ENCODE measurements at places on chromosomes 3 and 15. TPM values are rescaled to one million over a fixed set of nuclear protein-coding genes. Genes with fewer than 3 reads are reported as not detected.

- no peak for DNase-seq
Observed at GRCh38 chr3:11542551-11542950, 101.2 kb downstream of the VGLL4 start.

GRCh38 chr3:126845920-126846715 is 136.8 kb upstream of the PLXNA1 start:
- DNase-seq: no peak

GRCh38 chr15:94168250-94168649 is 63.1 kb upstream of the MCTP2 start:
- DNase-seq: no peak

GRCh38 chr3:165156757-165157420 is 39.3 kb downstream of the SLITRK3 start:
- no peak for DNase-seq

Gene FHIT
- polyA plus RNA-seq: 4.7 TPM

GRCh38 chr3:10206166-10206511 is 41.4 kb downstream of the IRAK2 start:
- no peak for DNase-seq

DNA sequence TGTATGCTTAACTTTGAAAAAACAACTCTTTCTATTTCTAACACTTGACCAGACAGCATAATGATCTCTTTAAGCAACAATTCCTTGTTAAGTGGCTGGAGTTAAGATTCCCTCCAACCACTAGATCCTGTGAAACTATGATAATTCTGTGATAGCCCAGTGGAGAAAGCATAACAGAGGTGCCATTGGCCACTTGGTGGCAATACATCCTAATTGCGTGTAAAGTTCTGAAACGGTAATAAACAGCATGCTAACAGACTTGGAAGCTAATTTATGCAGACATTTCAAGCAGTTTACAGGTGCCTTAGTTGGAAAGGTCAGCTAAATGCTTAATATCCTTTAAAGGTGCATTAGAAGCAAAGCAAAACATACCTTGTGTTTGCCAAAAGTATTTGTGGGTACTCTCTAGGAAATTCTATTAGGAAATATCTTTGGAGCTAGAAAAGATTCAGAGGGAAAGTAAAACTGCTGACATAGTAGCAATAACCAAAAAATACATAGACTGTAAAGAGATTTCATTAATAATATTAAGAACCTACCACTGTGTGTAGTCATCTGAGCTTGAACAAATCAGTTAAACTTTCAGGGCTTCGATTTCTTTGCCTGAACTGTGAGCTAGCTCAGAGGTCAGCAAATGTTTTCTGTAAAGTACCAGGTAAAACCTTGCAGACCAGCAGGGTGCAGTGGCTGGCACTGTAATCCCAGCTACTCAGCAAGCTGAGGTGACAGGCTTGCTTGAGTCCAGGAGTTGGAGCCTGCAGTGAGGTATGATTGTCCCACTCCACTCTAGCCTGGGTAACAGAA is 19.0 kb upstream of the CSTA start:
- DNase-seq: no peak

Gene ANKUB1
- polyA plus RNA-seq: not detected

GRCh38 chr3:167918686-167919085 is 177.0 kb downstream of the GOLIM4 start:
- DNase-seq: no peak

DNA sequence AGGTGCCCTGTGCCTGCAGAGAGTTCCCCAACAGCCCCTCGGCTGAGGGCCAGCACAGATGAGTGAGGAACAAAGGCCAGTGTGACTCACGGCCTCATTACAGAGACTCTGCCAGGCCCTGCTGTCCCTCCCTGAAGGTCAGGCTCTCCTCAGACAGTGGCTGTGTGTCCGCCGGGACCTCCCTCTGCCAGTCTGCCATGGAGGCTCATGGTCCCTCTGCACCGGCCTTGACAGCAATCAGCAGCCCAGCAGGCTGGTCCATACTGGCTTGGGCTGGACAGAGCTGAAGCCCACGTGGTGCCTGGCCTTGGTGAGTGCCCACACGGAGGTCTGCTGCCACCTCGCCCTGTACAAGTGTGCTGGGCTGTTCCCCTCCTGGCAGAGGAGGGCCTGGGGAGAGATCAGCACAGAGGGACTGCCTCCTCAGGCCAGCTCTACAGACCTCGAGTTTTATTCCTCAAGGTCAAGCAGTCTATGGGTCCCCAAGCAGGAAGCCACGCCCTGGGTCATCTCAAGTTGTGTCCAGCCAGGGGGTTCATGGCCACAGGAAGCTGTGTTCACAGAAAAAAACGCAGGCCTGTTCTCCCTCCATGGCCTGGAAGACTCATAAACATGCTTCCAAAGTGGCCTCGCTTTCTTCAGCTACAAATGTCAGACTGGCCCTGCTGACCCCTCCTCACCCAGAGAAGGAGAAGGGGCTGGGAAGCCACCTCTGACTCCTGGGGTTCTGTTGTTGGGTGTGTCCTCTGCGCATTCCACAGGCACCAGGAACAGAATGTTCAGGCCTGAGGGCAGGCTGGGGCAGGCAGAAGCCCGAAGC is 27.0 kb downstream of the SLC41A3 start:
- DNase-seq: peak; percentile 72

Gene SLC28A2
- polyA plus RNA-seq: not detected

Gene KY
- 0.46 TPM for polyA plus RNA-seq

DNA sequence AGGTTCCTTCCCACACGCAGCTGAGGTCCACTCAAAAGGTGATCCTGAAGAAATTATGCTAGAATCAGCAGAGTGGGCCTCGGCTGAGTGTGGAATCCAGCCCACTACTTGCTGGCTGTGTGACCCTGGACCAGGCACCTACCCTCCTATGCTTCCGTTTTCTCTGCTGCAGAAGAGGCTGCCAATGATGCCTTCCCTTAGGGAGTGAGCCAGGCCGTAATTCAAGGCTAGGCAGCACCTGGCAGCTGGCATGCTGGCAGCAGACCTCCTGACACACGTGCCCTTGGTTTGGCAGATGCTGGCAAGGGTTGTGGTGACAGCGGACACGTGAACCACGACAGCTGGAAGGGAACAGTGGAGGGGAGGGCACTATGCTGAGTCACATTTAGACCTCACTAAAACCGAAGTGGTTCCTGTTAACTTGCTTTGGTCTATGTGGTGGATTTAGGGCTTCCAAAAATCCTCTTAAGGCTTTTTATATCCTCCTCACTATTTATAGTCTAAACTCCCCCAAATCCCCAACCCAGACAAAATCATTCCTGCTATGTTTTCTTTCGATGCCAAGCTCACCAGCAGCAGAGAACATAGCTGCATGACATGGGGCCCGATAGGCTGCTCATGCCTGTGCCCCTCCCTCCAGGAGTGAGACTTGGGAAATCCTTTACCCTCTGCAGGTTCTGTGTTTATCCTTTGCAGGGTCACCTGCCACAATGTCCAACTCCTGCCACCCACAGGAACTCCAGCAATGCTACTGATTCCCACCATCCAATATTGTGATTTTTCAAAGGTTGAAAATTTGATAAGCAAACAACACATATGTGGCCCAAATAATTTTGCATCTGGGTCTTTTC is 10.6 kb upstream of the PCSK6 start:
- DNase-seq: peak; percentile 70

GRCh38 chr3:10142707-10143560 is 1.4 kb downstream of the VHL start:
- no peak for DNase-seq

- DNase-seq: no peak
Observed at GRCh38 chr3:171333784-171334464, 126.3 kb downstream of the TNIK start.

GRCh38 chr15:95261546-95261945 is 1030.2 kb downstream of the MCTP2 start:
- no peak for DNase-seq

Gene PLSCR2
- not detected for polyA plus RNA-seq

Gene GOLGA8Q
- 0.33 TPM for polyA plus RNA-seq

Gene GOLGA6D
- polyA plus RNA-seq: not detected

GRCh38 chr3:161275919-161276318 is 54.8 kb downstream of the NMD3 start:
- no peak for DNase-seq
